8988T (cell line): ENCODE measurements at places on chromosomes 6 and 20.

DNA sequence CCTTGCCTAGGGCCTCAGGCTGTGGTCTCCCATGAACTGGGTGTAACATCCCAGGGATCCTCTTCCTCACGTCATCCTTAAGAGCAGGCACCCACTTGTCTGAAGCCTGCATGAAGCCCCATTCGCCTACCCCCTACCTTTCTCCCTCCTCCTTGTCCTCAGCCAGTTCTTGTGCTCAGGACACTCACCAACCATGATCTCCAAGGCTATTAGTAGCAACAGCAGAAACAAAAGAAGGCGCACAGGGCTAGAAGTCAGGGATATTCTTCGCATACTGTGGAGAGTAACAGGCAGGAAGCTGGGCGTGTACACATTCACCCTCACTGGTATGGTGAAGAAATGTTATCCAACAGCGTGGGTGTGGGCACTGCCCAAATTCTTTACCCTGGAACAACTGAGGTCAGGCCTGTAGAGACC is 7.3 kb downstream of the RAET1E start:
- DNase-seq: no peak

- peak; percentile 32 for DNase-seq
These were observed 82.2 kb downstream of the ZDHHC14 start for GRCh38 chr6:157462956-157463742.

DNA sequence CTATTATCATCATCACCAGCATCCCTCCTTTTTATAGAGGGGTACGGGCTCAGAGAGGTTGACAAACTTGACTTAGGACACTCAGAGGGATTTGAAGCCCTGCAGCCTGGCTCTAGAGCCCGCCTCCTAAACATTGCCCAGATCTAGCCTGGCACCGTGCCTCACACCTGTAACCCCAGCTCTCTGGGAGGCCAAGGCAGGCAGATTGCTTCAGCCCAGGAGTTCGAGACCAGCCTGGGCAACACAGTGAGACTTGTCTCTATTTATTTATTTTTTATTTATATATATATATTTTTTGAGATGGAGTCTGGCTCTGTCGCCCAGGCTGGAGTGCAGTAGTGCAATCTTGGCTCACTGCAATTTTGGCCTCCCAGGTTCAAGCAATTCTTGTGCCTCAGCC is 6.3 kb upstream of the CSE1L start:
- DNase-seq: no peak

DNA sequence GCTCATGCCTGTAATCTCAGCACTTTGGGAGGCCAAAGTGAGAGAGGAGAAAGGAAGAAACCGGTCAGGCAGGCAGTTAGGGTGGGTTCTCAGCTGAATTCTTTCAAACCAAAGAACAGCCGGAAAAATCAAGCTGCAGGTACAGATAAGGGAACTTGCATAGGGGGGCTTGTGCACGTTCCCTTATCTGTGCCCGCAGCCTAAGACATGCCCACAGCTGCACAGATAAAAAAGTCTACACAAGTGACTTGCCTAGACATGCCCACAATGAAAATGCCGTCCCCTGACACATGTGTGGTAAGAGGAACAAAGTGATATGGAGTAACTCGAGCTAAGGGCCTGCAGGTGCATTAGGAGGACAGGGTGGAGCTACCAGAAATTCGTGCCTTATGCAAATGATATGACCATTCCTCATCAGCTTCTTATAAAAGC is 175.8 kb upstream of the SALL4 start:
- no peak for DNase-seq

DNA sequence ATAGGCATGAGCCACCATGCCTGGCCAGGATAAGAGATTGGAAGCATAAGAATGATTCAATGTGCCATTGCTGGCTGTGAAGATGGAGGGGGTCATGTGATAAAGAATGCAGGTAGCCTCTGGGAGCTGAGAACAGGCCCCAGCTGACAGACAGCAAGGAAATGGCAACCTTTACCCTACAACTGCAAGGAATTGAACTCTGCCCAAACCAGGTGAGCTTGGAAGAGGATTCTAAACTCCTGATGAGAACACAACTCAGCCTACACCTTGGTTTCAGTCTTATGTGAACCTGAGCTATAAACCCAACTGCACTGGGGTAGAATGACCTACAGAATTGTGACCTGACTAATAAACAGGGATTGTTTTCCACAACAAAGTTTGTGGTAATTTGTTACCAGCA is 82.0 kb upstream of the AKIRIN2 start:
- no peak for DNase-seq
